ENCODE measurements at places on chromosomes 2 and 18.
A peak's percentile ranks its signal among the peaks of the same experiment; 100 is the strongest.

GRCh38 chr18:76771192-76771799, 51.1 kb upstream of the ZNF236 start:
- peaks cover 2% of the 10 kb centered on the region for H3K36me3 ChIP-seq
- no peak overlapping the region for H3K27ac ChIP-seq
- no peak for DNase-seq
- H3K4me3 ChIP-seq = no peak overlapping the region
- H3K27me3 ChIP-seq = peaks cover 8% of the 10 kb centered on the region

DNA sequence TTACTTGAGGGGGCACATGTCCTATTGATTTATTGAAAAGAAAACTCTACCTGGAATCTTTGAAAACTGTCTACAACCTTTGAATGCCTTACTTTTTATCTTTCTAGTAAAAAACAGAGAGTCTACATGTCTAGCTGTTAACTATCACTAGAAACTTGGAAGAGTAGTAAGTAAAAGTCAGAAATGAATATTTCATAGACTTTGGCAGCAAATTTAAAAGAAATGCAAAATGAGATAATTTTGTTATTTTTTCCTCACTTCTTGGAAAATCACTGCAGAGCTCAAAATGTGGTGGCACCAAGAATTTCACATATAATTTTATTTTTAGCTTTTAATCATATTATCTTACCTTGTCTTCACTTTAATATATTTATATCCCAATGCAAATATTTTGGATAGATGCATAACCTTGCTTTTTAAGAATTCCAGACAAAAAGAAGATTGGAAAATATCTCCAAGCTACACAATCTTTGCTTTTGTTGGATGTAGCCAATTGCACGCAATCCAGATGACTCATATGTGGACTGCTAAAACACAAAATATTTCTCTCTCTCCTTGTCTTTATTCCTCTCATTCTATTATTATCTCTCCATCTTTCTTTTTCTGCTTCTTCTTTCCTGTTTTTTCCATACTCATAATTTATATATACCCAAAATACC, 92.2 kb upstream of the DSEL start:
- DNase-seq = no peak
- peaks cover 4% of the 10 kb centered on the region for H3K27me3 ChIP-seq
- H3K4me1 ChIP-seq = no peaks in the 10 kb centered on the region
- no peak overlapping the region for H3K4me3 ChIP-seq
- no peak overlapping the region for H3K27ac ChIP-seq

- DNase-seq = no peak
- no peaks in the 10 kb centered on the region for H3K4me1 ChIP-seq
- H3K4me3 ChIP-seq = no peak overlapping the region
Measured at GRCh38 chr2:51612387-51612786, 580.5 kb upstream of the NRXN1 start.

GRCh38 chr18:62011416-62011815, 118.6 kb upstream of the RNF152 start:
- H3K27me3 ChIP-seq = peaks cover 10% of the 10 kb centered on the region
- no peak for DNase-seq
- H3K36me3 ChIP-seq = no peaks in the 10 kb centered on the region
- H3K4me1 ChIP-seq = no peaks in the 10 kb centered on the region
- no peak overlapping the region for H3K4me3 ChIP-seq

DNA sequence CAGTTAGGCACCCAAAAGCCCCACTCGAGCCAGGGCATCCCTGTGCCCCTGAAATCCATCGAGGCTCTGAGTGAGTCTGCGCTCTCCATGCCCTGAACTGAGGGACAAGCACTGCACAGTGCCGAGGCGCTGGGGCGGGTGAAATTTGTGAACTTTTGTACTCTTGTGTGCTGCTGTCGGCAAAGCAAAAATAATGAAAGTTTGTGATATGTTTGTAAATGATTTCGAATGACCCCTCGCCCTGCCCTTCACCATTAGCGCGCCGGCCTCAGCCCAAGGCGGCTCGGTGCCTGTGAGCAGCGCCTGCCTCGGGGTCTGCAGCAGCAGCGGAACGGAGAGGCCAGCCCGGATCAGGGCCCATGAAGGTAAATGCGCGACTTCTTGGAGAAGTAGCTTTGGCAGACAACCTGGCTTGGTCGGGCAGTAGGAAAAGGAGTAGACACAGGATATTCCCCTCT, 1.8 kb upstream of the HOXD4 start:
- no peak overlapping the region for H3K4me3 ChIP-seq
- no peak for DNase-seq
- peaks cover 94% of the 10 kb centered on the region for H3K27me3 ChIP-seq
- peaks cover 5% of the 10 kb centered on the region for H3K4me1 ChIP-seq
- H3K27ac ChIP-seq = no peak overlapping the region
- no peaks in the 10 kb centered on the region for H3K36me3 ChIP-seq

GRCh38 chr2:16284941-16285625, 344.7 kb downstream of the MYCN start:
- no peak for DNase-seq
- peaks cover 4% of the 10 kb centered on the region for H3K27me3 ChIP-seq
- no peaks in the 10 kb centered on the region for H3K36me3 ChIP-seq
- H3K4me3 ChIP-seq = no peak overlapping the region
- H3K27ac ChIP-seq = no peak overlapping the region
- no peaks in the 10 kb centered on the region for H3K4me1 ChIP-seq

- H3K4me3 ChIP-seq = no peak overlapping the region
- no peak overlapping the region for H3K27ac ChIP-seq
- H3K36me3 ChIP-seq = no peaks in the 10 kb centered on the region
- H3K4me1 ChIP-seq = no peaks in the 10 kb centered on the region
- H3K27me3 ChIP-seq = peaks cover 20% of the 10 kb centered on the region
Measured at GRCh38 chr18:54558609-54559585, 32.1 kb upstream of the DYNAP start.

GRCh38 chr2:233556881-233557736, 9.5 kb downstream of the USP40 start:
- no peak for DNase-seq
- peak overlapping the region; percentile 67 for H3K27ac ChIP-seq
- no peaks in the 10 kb centered on the region for H3K27me3 ChIP-seq
- H3K36me3 ChIP-seq = peaks cover 9% of the 10 kb centered on the region
- peaks cover 8% of the 10 kb centered on the region for H3K4me1 ChIP-seq

DNA sequence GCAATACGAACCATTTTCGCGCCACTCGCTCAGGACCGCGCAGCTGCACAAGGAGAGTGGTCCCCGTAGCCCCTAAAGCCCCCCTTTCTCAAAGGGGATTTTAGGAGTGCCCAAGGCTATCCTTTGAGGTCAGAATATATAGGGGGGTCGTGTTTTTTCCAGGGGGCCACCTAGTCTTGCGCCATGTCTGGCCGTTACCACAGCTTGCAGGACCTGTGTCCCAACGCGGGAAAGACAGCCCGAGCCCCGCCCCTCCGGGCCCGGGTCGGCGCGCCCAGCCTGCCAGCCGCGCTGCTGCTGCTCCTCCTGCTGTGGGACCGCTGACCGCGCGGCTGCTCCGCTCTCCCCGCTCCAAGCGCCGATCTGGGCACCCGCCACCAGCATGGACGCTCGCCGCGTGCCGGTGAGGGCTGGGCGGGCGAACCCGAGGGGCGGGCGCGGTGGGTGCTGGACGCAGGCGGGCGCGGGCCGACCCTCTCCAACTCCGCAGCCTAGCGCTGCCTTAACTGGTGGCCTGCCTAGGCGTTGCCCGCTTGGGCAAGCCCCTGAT, at the start of gene CDCA7:
Gene CDCA7, plus strand, starts transcription at position 291 of the 550 bp plus-strand sequence. Its CDS starts 92 bp downstream, at position 383.
- peaks cover 16% of the 10 kb centered on the region for H3K4me1 ChIP-seq
- peak within 1 kb of the TSS; percentile 56 for H3K27ac ChIP-seq
- H3K36me3 ChIP-seq = peaks cover 3% of the 10 kb centered on the region
- DNase-seq = peak; percentile 15
- H3K4me3 ChIP-seq = peak within 1 kb of the TSS; percentile 93

- peak overlapping the region; percentile 93 for H3K27ac ChIP-seq
- H3K36me3 ChIP-seq = peaks cover 2% of the 10 kb centered on the region
- no peaks in the 10 kb centered on the region for H3K27me3 ChIP-seq
- H3K4me1 ChIP-seq = peaks cover 3% of the 10 kb centered on the region
- peak; percentile 44 for DNase-seq
Measured at GRCh38 chr18:35267161-35267651, 22.8 kb downstream of the ZSCAN30 start.

GRCh38 chr2:234425639-234426603, 71.0 kb downstream of the ARL4C start:
- H3K4me1 ChIP-seq = peaks cover 66% of the 10 kb centered on the region
- no peaks in the 10 kb centered on the region for H3K36me3 ChIP-seq
- H3K4me3 ChIP-seq = peak overlapping the region; percentile 78
- DNase-seq = peak; percentile 49
- H3K27ac ChIP-seq = peak overlapping the region; percentile 99

DNA sequence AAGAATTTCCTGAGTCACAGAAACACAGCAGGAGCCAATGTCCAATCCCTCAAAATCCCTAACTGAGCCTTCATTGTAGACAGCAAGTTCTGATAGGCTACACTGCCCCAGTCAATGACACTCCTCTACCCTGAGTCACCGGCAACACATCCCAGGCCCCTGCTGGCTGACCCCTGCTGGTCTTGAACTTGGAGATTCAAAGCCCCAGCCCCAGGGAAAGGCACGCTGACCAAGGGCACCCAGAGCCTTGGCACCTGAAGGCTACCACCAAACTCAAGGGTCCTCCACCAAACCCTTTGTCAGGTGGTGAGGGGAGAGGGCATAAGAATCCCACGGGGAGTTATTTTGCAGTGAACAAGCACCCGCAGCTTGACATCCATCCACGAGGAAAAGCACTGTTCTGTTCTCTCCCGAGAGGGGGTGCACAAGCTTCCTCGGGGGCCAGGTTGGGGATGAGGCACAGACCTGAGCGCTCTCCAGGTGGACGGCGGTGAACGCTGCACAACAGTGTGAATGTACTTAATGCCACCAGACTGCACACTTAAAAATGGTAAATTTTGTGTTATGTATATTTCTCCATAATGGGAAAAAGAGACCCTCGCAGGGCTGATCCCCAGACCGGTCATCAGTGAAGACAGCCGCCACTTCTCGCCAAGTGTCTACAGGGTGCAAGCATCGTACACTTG, 46.9 kb downstream of the TFCP2L1 start:
- H3K27me3 ChIP-seq = peaks cover 32% of the 10 kb centered on the region
- no peak for DNase-seq
- H3K36me3 ChIP-seq = no peaks in the 10 kb centered on the region
- no peaks in the 10 kb centered on the region for H3K4me1 ChIP-seq
- H3K4me3 ChIP-seq = no peak overlapping the region

DNA sequence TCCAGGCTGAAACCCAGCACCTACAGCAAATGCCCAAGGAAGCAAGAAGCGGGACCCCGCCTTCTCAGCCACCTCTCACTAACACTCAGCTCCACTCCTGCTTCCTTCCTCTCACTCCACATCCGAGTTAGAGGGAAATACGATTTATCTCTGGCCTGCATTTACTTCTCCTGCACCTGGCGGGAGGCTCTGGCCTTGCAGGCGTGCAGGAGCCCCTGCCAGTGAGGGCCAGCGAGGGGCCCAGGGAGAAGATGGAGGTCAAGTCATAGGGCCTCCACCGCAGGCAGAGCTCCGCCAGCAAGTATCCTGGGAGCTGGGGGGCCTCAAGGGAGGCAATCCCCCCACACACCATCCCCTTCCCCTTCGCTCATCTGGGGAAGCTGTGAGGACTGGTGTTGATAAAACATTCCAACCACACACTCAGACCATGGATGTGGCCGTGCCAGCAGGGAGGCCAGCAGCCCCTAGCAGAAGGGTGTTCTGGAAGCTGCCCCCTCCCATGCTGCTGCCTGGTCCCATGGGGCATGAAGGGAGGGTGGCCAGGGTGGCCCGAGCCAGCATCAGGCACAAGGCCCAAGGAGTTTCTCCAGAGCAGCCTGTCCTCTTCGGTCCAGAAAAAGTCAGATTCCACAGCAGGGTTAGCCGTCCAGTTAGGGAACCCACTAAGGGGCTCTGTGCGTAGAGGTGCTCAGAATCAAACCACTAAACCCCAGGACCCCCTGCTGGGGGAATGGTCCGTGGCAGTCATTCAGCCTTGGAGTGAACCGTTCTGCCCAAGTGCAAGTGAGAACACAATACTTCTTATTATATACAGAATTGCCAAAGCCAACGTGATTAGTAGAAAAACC, 91.2 kb downstream of the HDAC4 start:
- no peak overlapping the region for H3K4me3 ChIP-seq
- no peaks in the 10 kb centered on the region for H3K27me3 ChIP-seq
- peak; percentile 6 for DNase-seq

- H3K27ac ChIP-seq = no peak overlapping the region
- no peak overlapping the region for H3K4me3 ChIP-seq
- DNase-seq = no peak
- H3K36me3 ChIP-seq = no peaks in the 10 kb centered on the region
- no peaks in the 10 kb centered on the region for H3K27me3 ChIP-seq
Measured at GRCh38 chr2:125867908-125868307, 788.0 kb upstream of the GYPC start.

GRCh38 chr2:15243762-15244161, 317.4 kb downstream of the NBAS start:
- peaks cover 24% of the 10 kb centered on the region for H3K4me1 ChIP-seq
- DNase-seq = no peak
- no peak overlapping the region for H3K27ac ChIP-seq
- peaks cover 6% of the 10 kb centered on the region for H3K36me3 ChIP-seq

DNA sequence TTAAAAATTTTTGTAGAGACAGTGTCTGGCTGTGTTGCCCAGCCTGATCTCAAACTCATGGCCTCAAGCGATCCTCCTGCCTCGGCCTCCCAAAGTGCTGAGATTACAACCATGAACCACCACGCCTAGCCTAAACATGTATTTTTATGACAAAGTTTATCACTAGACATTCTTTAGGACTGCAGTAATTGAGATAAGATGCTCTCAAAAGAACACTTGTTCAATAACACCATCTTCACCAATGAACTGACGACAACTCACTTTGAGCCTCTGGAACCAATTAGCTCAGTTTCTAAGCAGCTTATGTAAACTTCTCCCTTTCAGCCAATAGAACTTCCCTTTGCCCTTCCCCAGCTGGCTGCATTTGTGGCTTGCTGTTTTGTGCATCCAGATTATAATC, 15.3 kb upstream of the PPP4R1 start:
- peaks cover 2% of the 10 kb centered on the region for H3K36me3 ChIP-seq
- DNase-seq = no peak
- no peaks in the 10 kb centered on the region for H3K4me1 ChIP-seq
- H3K4me3 ChIP-seq = no peak overlapping the region
- H3K27ac ChIP-seq = no peak overlapping the region
- H3K27me3 ChIP-seq = peaks cover 31% of the 10 kb centered on the region

DNA sequence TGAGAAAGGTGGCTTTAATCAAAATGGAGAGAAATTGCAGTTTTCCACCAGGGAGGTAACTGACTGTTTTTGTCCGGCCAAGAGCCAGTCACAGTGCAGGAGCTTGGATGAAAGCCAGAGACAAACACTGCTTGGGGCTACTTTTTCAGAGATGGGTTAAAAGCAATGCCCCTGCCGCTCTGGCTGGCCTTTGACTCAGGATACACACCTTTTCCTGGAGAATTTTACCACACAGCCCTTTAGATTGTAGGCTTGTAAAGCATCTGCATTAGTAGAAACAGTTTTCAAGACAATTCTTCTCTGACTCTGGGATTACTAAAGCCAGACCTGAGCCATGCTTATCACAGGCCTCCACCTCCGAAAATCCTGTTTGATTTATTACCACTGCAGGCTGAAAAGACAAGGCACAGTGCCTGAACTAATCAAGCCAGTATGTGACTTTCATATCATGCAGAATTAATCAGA, 79.7 kb downstream of the CCBE1 start:
- no peak overlapping the region for H3K27ac ChIP-seq
- no peak for DNase-seq
- H3K36me3 ChIP-seq = no peaks in the 10 kb centered on the region
- H3K4me1 ChIP-seq = no peaks in the 10 kb centered on the region

- H3K27ac ChIP-seq = no peak overlapping the region
- H3K27me3 ChIP-seq = peaks cover 17% of the 10 kb centered on the region
- no peak for DNase-seq
- peaks cover 16% of the 10 kb centered on the region for H3K4me1 ChIP-seq
Measured at GRCh38 chr2:12397854-12398253, 318.9 kb upstream of the TRIB2 start.
